Activated CD4-positive, alpha-beta T cell treated with anti-CD3 and anti-CD28 coated beads, Interleukin-2, amount 50 U/mL, for 16 hours (primary cell): ENCODE measurements at places on chromosomes 2 and 18.

DNA sequence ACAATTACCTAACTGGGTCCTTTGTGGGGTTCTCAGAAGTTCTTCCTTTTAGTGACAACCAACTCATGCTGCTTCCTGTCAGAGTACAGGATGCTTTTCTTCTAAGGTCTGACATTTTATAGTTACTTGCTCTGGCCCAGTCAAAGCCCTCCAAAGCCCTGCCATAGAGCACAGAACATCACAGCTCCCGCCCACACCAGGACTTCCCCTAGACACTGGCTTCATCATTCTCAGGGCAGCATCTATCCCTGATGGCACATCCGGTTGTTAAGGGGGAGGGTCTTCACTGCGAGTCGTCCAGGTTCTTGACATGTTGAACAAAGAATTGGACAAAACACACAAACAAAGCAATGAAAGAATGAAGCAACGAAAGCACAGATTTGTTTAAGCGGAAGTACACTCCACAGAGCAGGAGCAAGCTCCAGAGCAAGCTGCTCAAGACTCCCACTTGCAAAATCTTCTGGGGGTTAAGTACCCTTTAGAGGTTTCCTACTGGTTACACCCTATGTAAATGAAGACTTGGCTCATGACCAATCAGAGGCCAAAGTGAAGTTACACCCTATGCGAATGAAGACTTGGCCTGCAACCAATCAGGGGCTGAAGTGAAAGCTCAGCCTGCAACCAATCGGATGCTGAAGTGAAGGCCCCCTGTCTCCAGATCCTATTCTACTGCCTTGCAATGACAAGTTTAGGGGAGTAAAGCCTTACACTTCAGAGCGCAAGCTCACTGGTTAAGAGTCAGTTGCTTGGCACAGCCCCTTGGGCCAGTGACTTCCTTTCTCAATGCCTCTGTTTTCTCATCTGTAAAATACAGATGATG lies 79.0 kb downstream of the HDAC4 start:
- DNase-seq, result peak; percentile 57

DNA sequence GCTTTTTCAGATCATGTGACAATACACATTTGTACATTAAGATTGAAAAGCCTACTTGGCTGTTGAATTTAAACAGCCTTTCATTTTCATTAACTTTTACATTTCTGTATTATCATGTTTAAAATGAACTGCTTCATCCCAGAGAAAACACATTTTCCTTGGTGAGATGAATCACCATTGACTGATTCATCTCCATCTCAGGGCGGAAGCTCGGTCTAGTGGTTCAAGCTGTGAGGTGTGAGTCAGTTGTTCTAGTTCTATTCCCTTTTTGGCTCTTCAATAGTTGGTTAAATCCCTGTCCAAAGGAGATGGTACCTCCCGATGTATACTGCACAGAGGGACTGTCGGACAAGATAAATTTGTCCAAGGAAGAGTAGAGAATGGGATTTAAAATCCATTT lies 189.7 kb downstream of the ADCYAP1 start:
- DNase-seq, result no peak

DNA sequence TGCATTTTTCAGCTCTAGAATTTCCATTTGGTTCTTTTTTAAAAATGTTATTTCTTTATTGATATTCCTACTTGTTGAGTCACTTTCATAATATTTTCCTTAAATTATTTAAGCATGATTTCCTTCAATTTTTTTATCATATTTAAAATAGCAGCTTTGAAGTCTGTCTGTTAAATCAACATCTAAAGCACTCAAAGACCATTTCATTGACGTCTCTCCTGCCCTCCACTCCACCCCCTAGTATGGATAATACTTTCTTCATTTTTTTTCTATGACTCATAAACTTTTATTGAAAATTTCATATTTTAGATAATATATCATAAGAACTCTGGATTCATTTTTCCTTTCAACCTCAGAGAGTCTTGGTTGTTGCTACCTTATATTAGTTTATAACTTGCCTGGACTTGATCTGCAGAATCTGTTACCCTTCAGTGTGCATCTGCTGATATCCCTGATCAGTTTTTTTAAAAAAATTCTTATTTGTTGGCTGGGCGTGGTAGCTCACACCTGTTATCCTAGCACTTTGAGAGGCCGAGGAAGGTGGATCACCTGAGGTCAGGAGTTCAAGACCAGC lies 59.0 kb upstream of the ZNF396 start:
- no peak for DNase-seq

- no peak for DNase-seq
Observed at GRCh38 chr2:53536583-53537361, 230.8 kb upstream of the CHAC2 start.

- DNase-seq, result no peak
Observed at GRCh38 chr18:27723168-27723567, 453.8 kb downstream of the CDH2 start.
